ENCODE measurements at places on chromosomes 3 and 15.

GRCh38 chr15:72365844-72366243, 10.0 kb downstream of the HEXA start:
- DNase-seq: no peak

- no peak for DNase-seq
Observed at GRCh38 chr3:14252321-14253021, 73.9 kb downstream of the LSM3 start.

- no peak for DNase-seq
Observed at GRCh38 chr15:71752604-71753289, 57.6 kb upstream of the NR2E3 start.

DNA sequence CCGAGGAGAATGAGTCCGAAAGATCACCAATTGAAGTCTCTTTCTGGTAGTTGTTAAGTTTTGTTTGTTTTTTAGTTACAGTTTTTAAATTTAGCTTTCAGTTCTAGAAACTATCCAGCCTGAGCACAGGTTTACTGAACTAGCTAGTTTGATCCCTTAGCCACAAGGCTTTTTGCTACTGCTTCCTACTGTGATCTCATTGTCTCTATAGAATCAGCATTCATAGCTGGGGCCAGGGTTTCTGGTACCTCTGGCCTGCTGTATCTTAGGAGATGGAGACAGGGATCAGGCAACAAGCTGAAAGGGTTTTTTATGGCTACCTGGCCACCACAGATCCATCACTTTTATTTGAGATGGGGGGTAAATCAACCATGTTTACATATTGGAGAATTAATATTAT, 37.0 kb downstream of the GOLM2 start:
- no peak for DNase-seq

- peak; percentile 81 for DNase-seq
Observed at GRCh38 chr15:20340931-20341661, 200.5 kb downstream of the GOLGA6L6 start.

- DNase-seq: no peak
Observed at GRCh38 chr15:94021621-94022320, 209.6 kb upstream of the MCTP2 start.

DNA sequence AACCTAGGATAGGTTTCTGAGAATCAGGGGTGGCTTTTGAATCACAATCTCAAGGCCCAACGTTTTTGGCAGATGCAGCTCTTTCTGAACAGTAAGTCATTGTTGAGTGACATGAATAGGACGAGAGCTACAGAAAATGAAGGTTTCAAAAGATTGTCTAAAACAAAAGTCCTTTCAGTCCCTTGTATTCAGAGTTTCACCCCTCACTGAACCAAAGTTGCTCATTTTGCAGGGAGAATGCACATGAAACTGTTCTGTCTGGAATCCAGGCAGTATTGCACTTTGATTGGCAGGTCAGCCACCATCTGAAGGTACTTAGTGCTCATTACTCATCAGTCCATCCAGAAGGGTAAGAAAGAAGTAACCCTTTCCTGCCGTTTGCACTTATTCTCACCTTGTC, 24.1 kb upstream of the RASGRP1 start:
- DNase-seq: no peak

GRCh38 chr3:134769287-134769868, 25.7 kb upstream of the EPHB1 start:
- DNase-seq: no peak

DNA sequence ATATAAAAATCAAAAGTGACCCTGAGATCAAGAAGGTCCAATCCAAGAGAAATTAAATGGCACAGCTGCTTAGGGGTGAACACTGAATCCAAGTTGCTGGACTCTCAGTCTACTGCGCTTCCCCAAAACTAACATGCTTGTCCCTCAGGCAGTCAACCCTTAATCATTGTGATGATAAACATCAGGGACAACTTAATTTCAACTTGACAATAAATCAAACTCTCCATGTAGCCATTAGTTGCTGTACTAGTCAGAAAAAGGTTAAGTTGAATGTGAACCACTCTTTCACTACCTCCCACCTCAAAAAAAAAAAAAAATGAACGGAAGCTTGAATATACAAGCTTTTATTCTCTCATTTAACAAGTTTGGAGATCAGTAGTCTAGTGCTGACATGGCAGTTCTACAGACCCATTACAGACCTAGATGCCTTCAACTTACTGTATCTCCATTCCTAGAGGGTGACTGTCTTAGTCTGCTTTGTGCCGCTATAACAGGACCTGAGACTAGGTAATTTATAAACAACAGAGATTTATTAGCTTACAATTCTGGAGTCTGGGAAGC, 185.7 kb downstream of the FHIT start:
- no peak for DNase-seq

GRCh38 chr3:194075802-194076460, 60.0 kb upstream of the HES1 start:
- no peak for DNase-seq

- DNase-seq: no peak
Observed at GRCh38 chr15:72421484-72421883, 23.4 kb downstream of the TMEM202 start.

- DNase-seq: no peak
Observed at GRCh38 chr3:115834068-115834467, 210.8 kb downstream of the GAP43 start.

GRCh38 chr15:63672775-63673174, 75.6 kb downstream of the FBXL22 start:
- DNase-seq: no peak

GRCh38 chr3:27342267-27342666, 26.9 kb downstream of the NEK10 start:
- no peak for DNase-seq

GRCh38 chr3:160065786-160066185, 77.2 kb downstream of the IL12A start:
- no peak for DNase-seq

DNA sequence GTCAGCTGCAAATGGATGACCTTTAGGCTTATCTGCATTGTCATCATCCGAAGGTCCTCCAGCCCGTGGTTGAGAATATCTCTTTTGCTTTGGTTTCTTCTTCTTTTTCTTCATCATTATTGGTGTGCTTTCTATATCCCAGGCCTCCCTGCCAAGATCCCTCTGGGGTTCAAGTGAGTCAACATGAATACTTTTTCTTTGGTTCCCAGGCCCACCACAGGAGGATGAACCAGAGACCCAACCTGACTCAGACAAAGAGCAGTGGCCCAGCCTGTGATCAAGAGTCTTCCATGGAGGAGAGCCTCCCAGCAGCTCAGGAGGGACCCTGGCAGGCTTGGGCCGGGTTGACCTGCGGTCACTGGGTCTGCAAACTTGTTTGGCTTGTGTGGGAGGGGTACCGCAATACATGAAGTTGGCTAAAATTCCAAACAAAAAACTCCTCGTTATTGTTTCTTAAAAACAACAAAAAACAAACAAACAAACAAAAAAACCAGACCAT, 104.2 kb downstream of the MAP4 start:
- no peak for DNase-seq

GRCh38 chr3:54171509-54171908, 49.2 kb downstream of the CACNA2D3 start:
- DNase-seq: no peak

DNA sequence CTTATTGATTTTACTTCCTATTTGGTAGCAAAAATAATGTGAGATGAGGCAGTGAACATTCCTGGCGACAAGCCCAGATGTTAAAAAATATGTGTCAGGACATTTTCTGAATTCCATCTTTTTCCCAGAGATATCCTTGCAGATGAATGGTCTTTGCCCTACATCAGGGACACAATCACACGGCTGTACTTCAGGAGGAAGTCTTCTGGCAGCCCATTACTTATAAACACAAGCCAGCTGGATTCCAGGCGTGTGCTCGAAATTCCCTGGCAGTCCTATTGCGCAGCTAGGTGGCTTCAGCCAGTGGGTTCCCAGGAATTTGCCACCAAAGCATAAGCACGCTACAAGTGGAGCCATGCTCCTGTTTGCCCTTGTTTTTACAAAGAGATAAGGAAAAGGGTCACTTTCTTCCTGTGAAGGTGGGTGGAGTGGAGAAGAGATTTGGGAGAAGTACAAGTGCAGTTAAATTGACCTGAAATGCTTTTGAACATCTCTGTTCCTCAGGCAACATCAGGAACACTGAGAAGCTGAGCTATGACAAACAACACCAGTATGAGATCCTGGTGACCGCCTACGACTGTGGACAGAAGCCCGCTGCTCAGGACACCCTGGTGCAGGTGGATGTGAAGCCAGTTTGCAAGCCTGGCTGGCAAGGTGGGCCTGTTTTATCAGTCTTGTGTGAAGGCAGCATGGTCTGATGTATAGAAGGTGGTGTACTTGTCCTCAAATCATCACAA, 257.1 kb upstream of the TRIM42 start:
- DNase-seq: no peak

- no peak for DNase-seq
Observed at GRCh38 chr3:187947927-187948682, 202.8 kb upstream of the BCL6 start.

GRCh38 chr3:187648177-187648576, 22.0 kb downstream of the SST start:
- no peak for DNase-seq

DNA sequence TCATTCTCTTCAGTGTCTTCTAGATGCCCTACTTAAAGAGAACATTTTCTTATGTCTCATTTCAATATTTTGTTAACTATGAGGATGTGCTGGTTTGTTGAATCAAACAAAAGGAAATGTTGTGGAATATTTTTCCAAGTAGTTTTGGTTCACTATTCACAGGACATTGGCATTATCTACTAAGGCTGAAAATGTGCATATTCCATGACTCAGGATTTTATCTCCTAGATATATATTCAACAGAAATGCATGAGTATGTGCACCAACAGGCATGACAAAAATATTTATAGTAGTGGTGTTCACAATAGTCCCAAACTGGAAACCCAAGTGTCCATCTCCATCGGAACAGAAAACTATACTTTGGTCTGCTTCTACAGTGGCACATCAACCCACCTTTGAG, 16.7 kb upstream of the NR1I2 start:
- DNase-seq: no peak

DNA sequence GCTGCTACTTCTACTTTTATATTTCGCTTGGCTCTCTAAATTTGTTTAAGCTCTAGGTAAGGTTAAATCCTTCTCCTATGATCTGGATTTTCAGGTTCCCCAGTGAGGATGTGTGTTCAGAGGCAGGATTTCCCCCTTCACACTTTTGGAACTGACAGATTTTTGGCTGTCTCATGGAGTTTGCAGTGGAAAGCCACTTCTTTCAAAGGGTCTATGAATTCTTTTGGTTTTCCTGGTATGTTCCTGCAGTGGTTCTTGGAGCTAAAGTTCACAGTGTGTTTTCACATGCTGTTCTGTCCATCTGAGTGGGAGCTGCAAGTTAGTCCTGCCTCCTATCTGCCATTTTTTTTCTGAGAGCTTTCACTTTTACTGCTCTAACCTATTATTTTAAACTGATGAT, 21.6 kb upstream of the TIGIT start:
- DNase-seq: no peak

DNA sequence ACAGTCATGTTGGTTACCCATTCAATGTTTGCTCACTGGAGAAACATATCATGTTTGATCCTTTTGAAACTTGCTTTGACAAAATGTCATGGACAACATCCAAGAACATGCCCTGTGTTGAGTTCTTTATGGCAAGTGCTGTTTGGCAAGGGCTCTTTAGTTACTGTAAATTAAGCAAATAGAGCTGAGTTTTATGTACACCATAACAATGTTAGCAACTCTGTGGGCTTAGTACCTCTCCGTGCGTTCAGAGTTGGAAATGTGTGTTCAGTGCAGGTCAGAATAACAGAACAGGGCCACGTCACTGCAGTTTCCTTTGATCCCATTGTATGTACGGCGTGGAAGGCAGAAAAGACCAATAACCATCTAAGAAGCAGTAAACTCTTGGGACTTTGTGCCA, 132.5 kb downstream of the MYRIP start:
- no peak for DNase-seq

DNA sequence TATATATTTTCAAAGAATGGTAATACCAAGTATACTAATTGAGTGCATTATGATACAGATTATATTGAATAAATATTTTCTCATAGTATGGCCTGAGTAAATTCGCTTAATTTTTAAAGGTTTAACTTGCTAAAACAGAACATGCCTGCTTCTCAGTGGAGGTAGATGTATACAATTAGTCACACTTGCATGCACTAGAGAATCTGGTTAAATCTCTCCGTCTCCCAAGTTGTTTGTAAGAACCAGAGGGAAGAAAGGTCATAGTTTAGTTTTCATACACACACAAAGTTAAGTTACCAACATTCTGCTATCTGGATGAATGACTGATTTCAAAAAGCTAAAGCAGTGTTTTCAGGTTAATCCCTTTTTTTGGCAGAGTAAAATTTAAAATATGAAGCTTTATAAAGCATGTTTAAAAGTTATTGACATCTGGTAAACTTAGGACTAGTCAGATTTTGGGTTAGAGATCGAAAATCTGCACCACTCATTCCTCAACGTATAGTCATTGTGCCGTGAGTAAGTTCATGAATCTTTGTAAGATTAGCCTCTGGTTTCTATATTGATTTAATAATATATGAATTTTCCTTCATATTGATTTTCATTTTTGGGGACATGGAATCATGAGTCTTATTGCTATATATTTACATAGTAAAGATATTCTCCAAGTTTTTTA, 117.6 kb upstream of the SAMMSON start:
- DNase-seq: no peak

GRCh38 chr15:98649472-98650416, 1.4 kb downstream of the IGF1R start:
- no peak for DNase-seq

DNA sequence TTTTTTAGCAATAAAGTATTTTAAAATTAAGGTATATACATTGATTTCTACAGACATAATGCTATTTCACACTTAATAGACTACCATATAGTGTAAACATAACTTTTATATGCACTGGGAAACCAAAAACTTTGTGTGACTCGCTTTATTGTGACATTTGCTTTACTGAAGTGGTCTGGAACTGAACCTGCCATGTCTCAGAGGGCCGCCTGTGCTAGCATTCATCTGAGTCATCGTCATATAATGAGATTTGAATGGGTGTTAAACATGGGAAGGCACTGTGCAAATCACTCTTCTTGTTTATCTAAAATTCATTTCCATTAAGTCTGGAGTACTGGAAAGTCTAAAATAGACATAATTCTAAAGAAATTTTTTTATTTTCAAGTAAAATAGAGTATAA, 12.9 kb downstream of the EIF2AK4 start:
- DNase-seq: no peak

GRCh38 chr3:138675393-138675792, 66.8 kb downstream of the FAIM start:
- DNase-seq: no peak

- DNase-seq: peak; percentile 77
Observed at GRCh38 chr3:66115858-66116654, 77.3 kb upstream of the MAGI1 start.

DNA sequence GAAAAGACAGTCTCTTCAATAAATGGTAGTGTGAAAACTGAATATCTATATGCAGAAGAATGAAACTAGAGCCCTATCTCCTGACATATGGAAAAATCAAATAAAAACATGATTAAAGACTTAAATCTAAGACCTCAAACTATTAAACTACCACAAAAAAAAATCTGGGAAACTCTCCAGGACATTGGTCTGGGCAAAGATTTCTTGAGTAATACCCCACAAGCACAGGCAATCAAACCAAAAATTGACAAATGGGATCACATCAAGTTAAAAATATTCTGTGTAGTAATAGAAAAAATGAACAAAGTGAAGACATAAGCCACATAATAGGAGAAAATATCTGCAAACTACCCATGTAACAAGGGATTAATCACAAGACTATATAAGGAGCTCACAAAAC, 286.4 kb downstream of the TBC1D5 start:
- no peak for DNase-seq
